Peyer's patch (tissue), 4 donors: ENCODE measurements at places on chromosomes 7 and 10. TPM values are rescaled to one million over a fixed set of nuclear protein-coding genes. Genes with fewer than 3 reads are reported as not detected.

The PKD2L1 gene
- total RNA-seq: not detected

The CTNNA3 gene
- total RNA-seq: 0.80 TPM

The NPTX2 gene
- total RNA-seq: 4.2 TPM

The WNT8B gene
- not detected for total RNA-seq

The TAS2R4 gene
- 3.3 TPM for total RNA-seq

The SAP25 gene
- 15.3 TPM for total RNA-seq

The WEE2 gene
- not detected for total RNA-seq

The GOLGA7B gene
- total RNA-seq: 0.76 TPM

The EN2 gene
- not detected for total RNA-seq

The SLC13A4 gene
- total RNA-seq: not detected

The WAPL gene
- total RNA-seq: 49.5 TPM

The ETV1 gene
- total RNA-seq: 1.6 TPM

The ANKRD7 gene
- total RNA-seq: not detected

The SFRP4 gene
- total RNA-seq: 1.2 TPM

The METTL27 gene
- 2.1 TPM for total RNA-seq

The AGAP3 gene
- total RNA-seq: 91.6 TPM

The ARHGAP19 gene
- 8.4 TPM for total RNA-seq

The SRRM3 gene
- total RNA-seq: 0.85 TPM

The PRLHR gene
- not detected for total RNA-seq

The MSS51 gene
- 3.5 TPM for total RNA-seq

The LIPA gene
- total RNA-seq: 75.3 TPM

The SFTPA1 gene
- total RNA-seq: not detected

The PVRIG gene
- total RNA-seq: 4.8 TPM

The NFKB2 gene
- total RNA-seq: 16.1 TPM

The SPDYE5 gene
- total RNA-seq: not detected

The ZNF398 gene
- 34.7 TPM for total RNA-seq

The FAM180A gene
- total RNA-seq: not detected

The OR2A5 gene
- total RNA-seq: not detected

The PSD gene
- 1.6 TPM for total RNA-seq

The NKX2-3 gene
- 19.0 TPM for total RNA-seq

The GIMAP8 gene
- total RNA-seq: 0.88 TPM

The KCNMA1 gene
- total RNA-seq: 17.8 TPM

The ACHE gene
- total RNA-seq: 35.4 TPM

The VDAC2 gene
- 118 TPM for total RNA-seq

The CPA1 gene
- not detected for total RNA-seq

The MKI67 gene
- total RNA-seq: 11.9 TPM

The TBX20 gene
- not detected for total RNA-seq

The EIF3A gene
- 92.2 TPM for total RNA-seq

The FAM13C gene
- 8.6 TPM for total RNA-seq

The EMX2 gene
- total RNA-seq: not detected

The GNGT1 gene
- total RNA-seq: not detected

The CPN1 gene
- total RNA-seq: not detected

The SLC39A12 gene
- total RNA-seq: not detected

The ANLN gene
- 13.3 TPM for total RNA-seq

The IGF2BP3 gene
- not detected for total RNA-seq

The CYP2C19 gene
- total RNA-seq: 81.1 TPM

The NCF1 gene
- 46.2 TPM for total RNA-seq

The TUBGCP2 gene
- 40.1 TPM for total RNA-seq

The LIPF gene
- not detected for total RNA-seq

The OPALIN gene
- total RNA-seq: not detected

The NOC3L gene
- total RNA-seq: 23.1 TPM

The ITPRID1 gene
- 1.2 TPM for total RNA-seq

The RGS10 gene
- total RNA-seq: 19.3 TPM

The AEBP1 gene
- 127 TPM for total RNA-seq

The VSTM4 gene
- 1.7 TPM for total RNA-seq

The SYT15B gene
- not detected for total RNA-seq

The H2BK1 gene
- total RNA-seq: not detected

The ACTR1A gene
- total RNA-seq: 79.7 TPM
